NCI-H748 treated with DMSO at 0.1 percent for 48 hours (cell line): ENCODE measurements at places on chromosomes 4 and X.

- DNase-seq = no peak
Measured at GRCh38 chr4:15668566-15669435, 12.8 kb upstream of the FAM200B start.

DNA sequence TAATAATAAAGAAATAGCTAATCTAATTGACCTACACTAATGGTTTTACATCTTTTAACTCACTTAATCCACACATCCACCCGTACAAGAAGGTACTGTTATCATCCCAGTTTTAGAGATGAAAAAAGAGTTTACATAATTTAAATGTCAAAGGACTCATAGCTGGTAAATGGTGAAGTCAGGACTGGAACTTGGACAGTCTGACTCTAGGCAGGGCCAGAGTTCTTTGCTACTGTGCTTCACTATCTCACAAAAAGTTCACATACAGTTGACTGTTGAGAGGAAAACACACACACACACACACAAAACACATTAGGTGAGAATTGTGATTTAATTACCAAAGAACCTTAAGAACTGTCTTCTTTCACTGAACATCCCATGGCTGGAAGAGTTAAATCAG is 71.2 kb upstream of the PRSS48 start:
- no peak for DNase-seq

DNA sequence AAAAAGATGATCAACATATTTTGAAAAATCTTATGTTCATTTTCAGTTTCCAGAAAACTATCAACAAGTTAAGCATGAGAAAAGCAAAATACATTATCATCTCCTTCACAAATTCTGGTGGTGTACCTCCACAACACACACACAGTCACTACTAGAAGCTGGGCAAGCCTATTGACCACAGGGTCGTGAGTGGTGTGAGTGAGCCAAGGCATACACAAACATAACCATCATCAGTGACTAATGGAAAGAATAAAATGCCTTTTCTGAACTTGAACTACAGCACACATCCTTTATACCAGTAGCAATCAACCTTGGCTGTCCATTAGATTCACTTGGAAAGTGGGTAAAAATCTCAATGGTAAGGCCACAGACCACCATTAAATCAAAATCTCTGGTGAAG is 180.2 kb downstream of the FAM47B start:
- no peak for DNase-seq

DNA sequence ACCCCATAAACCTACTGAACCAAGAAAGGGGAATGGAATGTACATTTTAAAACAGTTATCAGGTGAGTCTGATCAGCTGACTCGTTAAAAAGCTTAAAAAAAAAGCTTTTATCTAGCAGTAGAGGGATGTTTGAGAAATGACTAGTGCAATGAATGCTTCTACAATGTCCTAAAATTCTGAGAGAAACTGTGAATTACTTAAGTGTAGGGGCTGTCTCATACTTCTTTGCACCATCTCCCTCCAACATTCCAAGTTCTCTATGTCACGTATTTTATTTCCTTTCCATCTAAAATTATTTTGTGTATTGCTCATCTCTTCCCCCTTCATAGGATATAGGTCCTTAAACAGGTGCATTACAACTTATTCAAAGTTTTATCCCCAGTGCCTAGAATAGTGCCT is 11.9 kb upstream of the AREG start:
- DNase-seq = no peak

DNA sequence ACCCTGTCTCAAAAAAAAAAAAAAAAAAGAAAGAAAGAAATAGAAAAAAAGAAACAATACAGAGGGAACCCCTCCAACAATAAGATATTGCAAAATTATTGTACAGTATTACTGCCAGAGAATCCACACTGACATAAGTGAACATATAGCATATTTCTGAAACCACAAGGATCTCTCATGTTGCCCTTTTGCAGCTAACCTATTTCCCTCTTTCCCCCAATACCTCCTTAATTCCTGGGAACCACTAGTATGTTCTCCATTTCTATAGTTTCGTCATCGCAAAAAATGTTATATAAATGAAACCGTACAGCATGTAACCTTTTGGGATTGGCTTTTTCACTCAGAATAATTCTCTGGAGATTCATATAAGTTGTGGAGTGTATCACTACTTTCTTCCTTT is 20.0 kb upstream of the BMP2K start:
- DNase-seq = no peak

DNA sequence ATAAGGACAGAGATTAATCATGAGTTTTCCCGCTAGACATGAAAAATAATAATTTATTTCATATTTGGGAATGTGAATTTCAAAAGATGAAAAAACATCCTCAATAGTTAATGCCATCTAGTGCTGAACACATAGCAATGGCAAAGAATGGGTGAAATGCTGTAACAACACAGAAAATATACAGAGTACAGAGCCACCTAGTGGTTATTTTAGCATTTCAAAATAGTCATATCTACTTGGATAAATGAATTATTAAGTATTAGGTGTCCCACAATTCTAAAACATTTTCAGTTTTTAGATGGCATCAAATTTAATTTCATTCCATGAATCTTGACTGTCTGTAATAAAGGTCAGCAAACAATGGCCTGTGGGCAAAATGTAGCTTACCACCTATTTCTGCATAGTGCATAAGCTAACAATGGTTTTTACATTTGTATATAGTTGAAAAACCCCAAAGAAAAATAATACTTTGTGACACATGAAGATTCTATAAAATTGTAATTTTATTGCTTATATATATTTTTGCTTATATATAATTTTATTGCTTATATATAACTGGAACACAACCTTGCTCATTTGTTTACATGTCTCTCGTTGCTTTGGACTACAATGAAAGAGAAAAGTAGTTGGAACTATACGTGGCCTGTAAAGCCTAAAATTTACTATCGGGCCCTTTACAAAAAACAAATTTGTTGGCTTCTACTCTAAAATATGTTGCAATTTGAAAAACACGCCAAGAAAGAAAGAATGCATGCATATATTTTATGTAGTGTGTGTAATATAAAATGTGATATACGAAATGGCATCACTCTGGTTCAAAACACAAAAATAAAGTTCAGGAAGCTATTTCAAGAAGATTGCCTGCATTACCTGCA is 99.1 kb upstream of the FAM47C start:
- DNase-seq = peak; percentile 7

DNA sequence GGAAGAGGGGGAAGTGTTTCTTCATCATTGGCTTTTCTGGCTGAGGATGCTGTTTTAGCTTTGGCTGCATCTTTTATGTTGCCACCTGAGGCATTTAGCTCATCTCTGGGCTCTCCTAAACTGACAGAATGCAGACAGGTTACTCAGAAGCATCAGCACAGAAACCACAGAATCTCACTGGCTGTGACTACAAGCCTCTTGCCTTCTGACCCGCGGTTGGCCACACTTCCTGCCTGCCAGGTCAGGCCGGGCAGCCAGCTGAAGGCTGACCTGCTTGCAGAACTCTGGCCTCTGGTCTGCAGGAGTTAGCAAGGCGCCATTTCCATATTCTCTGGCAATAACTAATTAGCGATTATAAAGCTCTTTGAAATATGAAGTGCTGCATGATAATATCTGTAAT is 366.5 kb downstream of the MID1IP1 start:
- DNase-seq = no peak

DNA sequence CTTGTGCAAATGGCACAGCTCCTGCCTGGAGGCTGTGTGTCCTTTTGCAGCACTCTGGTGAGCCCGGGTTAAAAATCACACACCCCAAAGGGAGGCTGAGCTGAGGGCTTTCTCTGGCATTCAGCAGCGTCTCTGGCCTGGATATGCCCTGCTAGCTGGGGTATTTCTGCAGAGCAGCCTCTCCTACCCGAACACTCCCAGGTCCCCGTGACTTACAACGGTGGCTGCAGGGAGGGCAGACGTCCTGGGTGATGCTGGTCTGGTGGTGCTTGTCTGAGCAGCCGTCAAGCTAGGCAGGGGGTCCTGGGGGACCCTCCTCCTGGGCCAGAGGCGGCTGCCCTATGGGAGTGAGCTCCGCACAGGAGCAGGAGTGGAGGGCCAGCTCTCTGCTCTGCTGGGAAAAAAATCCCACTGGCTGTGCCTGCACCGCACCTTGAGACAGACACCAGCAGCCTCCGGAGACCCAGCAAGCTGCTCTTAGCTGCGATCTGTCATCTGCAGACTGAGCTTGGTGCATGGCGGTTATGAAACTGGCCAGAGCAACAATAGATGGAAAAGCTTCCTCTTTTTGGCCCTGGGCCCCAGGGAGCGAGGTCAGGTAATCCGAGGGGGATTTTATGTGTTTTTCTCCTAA is 41.3 kb upstream of the ASMTL start:
- no peak for DNase-seq

GRCh38 chr4:187389420-187389819 is 606.2 kb upstream of the ZFP42 start:
- no peak for DNase-seq

GRCh38 chrX:47239898-47240545 is 7.2 kb downstream of the USP11 start:
- DNase-seq = no peak

GRCh38 chr4:184282895-184283654 is 65.4 kb upstream of the ENPP6 start:
- no peak for DNase-seq

DNA sequence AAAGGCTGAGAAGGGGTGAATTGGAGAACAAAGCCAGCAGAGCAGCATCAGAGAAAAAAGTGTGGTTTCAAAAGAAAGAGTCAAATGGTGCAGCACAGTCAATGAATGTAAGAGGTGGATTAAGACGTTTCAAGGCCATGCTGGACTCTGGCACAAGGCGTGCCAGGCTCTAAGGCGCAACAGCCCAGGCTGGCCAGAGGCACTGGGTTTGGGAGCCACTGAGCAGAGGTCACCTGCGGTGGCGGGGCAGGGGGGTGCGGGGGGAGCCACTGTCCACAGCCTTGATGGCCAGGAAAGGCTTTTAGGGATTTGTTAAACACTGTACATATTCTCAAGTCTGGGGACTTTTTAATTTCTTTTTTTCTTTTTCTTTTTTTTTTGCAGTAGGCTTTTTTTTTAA is 222.5 kb upstream of the FAT1 start:
- DNase-seq = no peak

- DNase-seq = no peak
Measured at GRCh38 chrX:105471597-105471996, 251.1 kb upstream of the TEX13A start.

- DNase-seq = no peak
Measured at GRCh38 chr4:88809576-88810219, 112.1 kb upstream of the NAP1L5 start.
